ENCODE measurements at places on chromosomes 13 and 19.

DNA sequence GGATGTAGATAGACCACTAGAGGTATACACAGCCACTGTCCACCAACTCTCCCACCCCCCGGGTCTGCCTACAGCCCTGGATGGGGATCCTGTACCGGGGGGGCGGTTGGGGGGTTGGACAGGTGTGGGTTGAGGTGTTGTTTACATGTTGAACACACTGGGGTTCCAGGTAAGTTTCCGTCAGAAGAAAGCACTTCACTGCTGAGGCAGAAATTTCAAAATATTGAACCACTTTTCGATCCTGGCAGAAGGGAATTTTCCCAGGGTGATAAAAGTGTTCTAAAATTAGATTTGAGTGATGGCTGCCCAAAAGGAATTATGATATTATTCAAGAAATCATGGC, 6.6 kb upstream of the CEACAM16 start:
- no peak for ATAC-seq

GRCh38 chr19:5953680-5954213, 24.2 kb downstream of the RANBP3 start:
- ATAC-seq, result no peak

DNA sequence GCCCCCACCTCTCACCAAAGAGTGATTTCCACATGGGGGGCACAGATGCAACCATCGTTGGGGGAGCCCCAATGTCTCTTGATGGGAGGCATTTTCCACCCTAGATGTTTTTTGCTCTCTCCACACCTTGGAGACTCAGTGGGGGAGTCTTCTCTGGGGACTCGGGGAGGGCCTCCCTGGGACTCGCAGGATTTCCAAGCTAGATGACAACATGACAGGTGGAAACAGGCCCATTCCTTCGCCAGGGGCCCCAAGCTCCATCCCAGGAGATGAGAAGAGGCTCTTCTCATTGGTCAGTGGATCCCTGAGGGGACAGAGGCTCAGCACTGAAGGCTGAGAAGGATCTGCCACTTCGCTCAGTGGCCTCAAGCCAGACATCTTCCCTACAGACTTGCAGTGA, 12.7 kb upstream of the KIR2DL4 start:
- ATAC-seq, result no peak

- ATAC-seq, result peak; percentile 61
These were observed 558 bp downstream of the MZT1 start for GRCh38 chr13:72726726-72727416.

GRCh38 chr13:111184458-111185401, 69.6 kb downstream of the ARHGEF7 start:
- no peak for ATAC-seq

GRCh38 chr19:12095111-12095790, 30.7 kb downstream of the ZNF844 start:
- no peak for ATAC-seq

DNA sequence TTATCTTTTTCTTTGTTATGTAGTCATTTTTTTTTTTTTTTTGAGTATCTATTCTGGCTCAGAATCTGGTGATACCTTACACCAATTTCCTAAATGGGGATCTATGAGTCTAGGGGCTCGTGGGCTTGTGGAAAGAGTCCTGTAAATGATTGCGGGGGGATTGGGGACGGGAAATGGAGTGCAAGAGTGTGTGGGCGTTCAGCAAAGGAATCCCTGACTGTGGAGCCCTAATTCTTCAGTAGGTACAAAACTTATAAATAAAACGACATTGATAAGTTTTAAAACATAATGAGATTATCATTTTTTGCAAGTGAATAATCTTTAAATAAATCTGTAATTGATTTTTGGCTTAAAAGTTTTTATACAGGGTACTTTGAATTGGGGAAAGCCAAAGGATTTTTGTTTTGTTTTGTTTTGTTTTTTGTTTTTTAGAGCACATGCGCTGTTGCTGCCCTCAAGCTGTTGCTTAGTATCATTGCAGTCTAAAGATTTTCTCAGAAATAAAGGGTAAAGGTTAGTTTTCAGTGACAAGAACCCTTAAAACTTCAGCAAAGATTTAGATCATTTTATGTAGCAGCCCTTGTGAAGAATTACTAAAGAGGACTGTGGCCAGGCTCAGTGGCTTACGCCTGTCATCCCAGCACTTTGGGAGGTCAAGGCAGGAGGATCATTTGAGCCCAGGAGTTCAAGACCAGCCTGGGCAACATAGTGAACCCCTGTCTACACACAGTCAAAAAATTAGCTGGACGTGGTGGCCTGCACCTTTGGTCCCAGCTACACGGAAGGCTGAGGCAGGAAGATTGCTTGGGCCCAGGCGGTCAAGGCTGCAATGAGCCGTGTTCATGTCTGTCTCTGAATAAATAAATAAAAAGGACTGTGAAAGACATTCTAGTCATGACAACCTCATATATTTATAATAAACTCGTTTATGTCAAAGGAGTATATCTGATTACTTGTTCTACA, 1.7 kb downstream of the ERCC5 start:
- ATAC-seq, result no peak
